ENCODE measurements at places on chromosomes 6 and 20. TPM values are rescaled to one million over a fixed set of nuclear protein-coding genes. Genes with fewer than 3 reads are reported as not detected.

The MYT1 gene
- polyA plus RNA-seq, result not detected

The IMPG1 gene
- polyA plus RNA-seq, result not detected

The SIRPD gene
- polyA plus RNA-seq, result 13.0 TPM

The ARFGEF3 gene
- not detected for polyA plus RNA-seq

The CST2 gene
- not detected for polyA plus RNA-seq

The CLVS2 gene
- not detected for polyA plus RNA-seq

The TRIM26 gene
- polyA plus RNA-seq, result 16.4 TPM

The CD109 gene
- 0.17 TPM for polyA plus RNA-seq

The SLC2A10 gene
- not detected for polyA plus RNA-seq

The SAPCD1 gene
- 6.7 TPM for polyA plus RNA-seq

Measured in CD14-positive monocyte (primary cell).